Hepatocyte (in vitro differentiated cells): ENCODE measurements at places on chromosomes 2 and 18.

GRCh38 chr18:55405893-55406406, 182.0 kb downstream of the TCF4 start:
- DNase-seq: peak; percentile 89

DNA sequence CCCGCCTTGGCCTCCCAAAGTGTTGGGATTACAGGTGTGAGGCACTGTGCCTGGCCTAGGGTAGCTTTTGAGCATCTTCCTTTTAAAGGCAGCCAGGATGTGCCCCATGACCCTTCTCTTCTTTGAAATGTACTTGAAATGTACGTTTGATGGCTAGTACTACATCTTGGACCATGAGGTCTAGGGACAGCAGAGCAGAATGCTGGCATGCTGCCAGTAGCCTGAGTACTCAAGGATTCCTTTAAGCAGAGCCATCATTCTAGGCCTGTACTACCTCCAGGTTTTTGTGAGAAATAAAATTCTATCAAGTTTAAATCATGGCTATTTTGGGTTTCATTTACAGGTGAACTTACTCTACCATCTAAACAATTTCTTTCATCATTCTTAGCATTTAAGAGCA, 2.9 kb upstream of the EML6 start:
- DNase-seq: no peak

- no peak for DNase-seq
Observed at GRCh38 chr2:230924092-230924469, 961 bp downstream of the GPR55 start.

DNA sequence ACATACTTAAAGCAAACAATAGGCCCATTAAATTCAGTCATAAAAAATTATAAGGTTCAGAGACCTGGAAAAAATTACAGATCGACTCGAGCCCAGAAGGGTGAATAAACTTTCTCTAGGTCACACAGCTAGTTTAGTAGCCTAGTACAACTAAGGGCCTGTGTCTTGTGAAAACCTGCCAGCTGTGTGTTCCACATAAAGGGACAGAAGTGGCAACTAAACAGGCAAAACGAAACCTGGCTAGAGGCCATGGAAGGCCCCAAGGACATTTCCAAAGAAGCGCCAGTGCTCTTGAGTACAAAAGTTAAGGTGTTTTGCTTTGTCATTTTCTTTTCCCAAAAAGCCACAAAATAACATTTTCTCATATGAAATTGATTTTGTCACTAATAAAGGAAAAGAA, 164.9 kb downstream of the L3MBTL4 start:
- DNase-seq: no peak

DNA sequence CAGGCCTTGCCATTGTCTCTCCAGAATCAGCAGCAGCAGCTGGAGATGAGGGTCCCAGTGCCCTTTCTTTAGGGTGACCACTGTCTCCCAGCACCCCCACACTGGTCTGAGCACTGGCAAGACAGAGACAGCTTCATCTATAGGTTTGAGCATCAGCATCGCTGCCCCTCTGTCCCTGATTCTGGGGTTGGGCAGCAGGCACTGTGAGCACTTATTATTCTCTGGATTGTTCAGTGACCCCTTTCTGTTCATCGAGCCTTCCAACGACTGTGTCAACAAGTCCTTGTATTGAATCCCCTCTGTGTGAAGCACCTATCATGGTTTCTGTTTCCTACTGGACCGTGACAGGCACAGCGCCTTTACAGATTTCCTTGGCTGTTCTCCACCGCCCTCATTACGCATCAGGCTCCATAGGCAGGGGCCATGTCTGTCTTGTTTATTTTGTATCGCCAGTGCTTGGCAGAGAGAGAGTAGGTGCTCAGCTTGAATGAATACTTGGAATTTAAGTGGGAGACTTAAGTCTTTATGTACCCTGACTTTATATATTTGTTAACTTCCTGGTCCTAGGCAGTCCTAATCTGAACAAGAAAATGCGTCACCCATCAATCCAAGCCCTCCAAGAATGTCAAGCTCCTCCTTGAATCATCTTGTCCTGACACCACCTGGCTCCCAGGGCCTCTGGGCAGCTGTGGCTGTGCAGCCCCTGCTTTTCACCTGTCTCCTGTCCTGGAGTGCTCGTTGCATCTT, 11.4 kb downstream of the MALL start:
- no peak for DNase-seq

DNA sequence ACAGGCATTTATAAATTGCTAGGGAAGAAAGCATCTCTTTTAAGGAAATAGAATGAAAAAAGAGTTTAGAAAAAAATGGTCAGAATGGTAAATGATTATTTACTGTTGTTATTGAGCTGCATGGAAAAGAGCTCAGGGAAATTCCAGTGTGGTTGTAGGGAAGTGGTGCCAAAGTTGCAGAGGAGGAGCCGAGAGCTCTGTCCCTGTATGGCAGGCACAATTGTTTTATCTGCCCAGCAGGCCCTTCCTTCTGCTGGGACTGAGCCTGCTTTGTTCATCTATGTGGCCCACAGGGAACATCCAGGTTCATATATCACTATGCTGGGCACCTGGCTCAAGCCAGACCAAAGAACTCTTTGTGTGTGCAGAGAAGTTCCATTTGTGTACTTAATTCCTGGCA, 80.8 kb upstream of the AGAP1 start:
- no peak for DNase-seq

DNA sequence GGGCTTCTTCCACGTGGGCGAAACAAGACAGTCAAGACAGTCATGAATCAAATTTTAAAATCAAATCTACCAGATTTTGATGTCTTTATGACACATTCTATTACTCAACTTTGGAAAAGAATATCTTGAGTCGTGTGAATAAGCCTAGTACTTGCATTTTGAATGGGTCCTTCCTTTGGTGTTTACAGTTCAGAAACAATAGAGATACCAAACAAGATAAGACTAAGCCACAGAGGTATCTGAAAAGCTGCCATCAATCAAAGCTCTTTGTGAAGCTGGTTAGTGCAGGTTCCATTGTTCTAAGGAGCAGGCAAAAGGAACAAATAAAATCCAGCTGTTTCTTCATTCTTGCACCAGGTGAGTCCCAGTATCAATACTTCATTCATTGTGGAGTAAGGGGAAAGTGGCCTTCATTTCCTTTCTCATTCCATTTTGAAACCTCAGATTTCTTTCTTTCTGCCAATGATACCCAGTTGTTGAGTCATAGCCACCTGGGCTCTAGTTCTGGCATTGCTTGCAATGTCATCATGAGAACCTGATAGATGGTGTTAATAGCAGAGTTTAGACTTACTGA, 151.7 kb upstream of the L3MBTL4 start:
- no peak for DNase-seq

- DNase-seq: no peak
Observed at GRCh38 chr2:31207790-31208189, 9.5 kb downstream of the CAPN14 start.

DNA sequence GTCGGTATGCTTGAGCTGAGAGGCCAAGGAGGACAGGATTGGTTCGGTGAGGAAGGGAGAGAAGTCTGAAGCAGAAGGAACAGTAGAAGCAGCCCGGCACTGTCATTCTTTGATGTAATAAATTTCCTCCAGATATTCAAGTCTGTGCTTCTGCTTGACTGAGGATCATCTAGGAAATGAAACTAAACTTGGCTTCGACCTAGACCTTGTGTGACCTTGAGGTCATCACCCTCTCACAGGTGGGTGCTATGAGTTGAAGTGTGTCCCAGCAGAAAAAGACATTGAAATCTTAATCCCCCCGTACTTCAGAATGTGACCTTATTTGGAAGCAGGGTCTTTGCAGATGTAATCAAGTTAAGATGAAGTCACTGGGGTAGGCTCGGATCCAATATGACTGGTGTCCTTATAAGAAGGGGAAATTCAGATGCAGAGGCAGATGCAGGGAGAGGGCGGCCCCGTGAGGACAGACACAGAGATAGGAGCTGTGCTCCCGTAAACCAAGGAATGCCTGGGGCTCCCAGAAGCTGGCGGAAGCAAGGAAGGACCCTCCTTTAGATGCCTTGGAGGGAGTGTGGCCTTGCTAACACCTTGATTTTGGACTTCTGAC, 49.0 kb downstream of the PRKCE start:
- DNase-seq: no peak

DNA sequence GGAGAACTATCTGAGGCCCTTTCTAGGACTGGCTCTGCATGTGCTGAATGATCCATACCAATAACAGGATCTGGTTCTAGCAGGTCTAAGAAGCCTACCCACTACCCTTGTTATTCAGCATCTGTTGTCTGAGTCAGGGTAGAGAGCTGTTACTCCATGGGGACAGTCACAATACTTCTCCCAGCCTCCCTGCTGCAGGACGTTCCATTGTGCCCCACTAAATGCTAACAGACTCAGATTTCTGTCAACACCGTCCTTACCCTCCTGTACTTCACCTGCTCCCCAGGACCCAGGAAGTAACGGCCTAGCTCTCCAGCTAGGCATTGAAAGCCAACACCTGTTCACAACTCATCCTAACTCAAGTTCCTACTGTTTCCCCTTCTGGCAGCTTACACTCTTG, 719.7 kb upstream of the ID2 start:
- no peak for DNase-seq

DNA sequence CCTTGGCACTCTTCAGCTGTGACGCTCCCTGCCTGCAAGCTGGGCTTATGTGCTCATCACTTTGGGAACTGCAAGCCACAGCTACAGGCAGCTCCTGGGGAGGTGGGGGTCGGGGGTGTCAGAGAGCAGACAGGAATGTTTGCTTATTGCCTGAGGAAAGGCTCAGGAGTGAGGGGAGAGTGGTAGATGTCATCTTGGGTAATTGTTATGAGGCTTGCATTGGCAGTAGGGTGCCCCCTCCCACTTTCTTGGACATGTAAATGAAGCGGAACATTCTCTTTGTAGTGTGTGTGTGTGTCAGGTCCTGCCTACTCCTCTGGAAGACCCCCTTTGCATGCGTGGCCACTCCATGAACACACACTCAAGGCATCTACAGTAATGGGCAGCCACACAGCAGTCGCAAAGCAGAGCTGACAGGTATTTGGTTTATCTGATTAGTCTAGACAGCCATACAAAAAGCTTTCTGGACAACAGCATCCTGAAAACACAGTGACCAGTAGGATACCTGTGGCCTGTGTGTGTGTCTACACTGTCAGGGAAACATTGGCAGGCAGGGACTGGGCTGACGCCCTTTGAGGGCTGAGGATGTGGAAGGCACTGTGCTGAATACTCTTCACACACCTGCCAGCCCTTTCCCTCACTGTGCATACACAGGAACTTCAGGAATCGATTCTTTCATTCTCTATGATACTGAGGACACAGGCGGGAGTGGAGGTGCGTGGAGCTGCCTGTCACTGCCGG, 17.1 kb upstream of the MC2R start:
- no peak for DNase-seq

GRCh38 chr2:197620133-197620532, 55.3 kb downstream of the RFTN2 start:
- no peak for DNase-seq

DNA sequence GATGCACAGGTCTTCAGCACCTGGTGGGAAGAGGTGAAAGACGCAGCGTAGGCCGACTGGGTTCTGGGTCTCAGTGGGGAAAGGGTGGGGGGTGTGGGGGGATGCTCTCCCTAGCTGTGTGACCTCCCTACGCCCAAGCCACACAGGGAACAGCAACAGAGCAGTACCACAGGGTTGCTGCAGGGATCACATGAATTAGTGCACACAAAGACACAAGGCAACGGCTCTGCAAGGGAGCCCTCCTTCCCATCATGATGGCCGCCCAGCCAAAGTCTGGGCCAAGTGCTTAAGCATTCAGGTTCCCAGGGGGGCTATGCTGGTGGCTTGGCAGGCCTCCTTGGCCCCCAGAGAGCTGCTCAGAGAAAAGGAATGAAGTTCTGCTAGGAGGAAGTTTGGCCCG, 28.2 kb upstream of the GBX2 start:
- no peak for DNase-seq

- DNase-seq: peak; percentile 73
Observed at GRCh38 chr18:33577685-33578517, at the start of gene ASXL3. Gene ASXL3 (plus strand): TSS chr18:33578219. CDS start chr18:33578632, 413 bp downstream.

- DNase-seq: no peak
Observed at GRCh38 chr2:138814123-138814898, 34.1 kb upstream of the NXPH2 start.

DNA sequence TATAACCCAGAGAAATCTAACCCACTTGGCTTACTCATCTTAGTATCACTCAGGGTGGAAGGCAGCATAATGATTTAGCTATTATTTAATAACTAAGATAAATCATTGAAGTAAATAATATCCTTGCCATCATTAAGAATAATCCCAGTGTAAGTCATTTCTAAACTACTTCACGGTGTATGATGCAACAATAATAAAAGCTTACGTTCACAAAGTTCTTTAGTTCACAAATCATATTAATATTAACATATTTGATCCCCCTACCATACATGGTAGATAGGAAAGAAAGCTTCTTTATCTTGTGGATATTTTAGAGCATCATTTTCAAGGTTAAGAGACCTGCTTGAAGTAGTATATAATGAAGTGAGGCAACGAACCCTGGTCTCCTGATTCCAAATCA, 401.0 kb downstream of the NCKAP5 start:
- DNase-seq: no peak

GRCh38 chr2:85185431-85185940, 52.3 kb downstream of the TCF7L1 start:
- DNase-seq: no peak

DNA sequence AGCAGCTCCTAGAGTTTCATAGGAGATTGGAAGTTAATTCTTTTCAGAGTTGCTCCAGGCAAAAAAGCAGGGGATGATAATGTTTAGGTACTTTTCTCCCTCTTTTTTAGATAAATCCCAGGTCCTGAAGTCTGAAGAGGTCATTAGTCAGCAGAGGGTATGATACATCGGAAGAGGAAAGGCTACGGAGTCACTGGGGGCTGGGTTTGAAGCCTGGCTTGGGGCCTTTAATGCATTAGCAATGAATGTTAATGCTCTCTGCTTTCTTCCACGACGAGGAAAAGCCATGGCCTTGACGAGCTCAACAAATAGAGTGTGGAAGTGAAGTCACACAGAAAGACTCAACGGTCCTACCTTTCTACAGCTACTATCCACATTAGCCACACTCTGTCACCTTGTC, 235.1 kb downstream of the NCKAP5 start:
- DNase-seq: no peak

DNA sequence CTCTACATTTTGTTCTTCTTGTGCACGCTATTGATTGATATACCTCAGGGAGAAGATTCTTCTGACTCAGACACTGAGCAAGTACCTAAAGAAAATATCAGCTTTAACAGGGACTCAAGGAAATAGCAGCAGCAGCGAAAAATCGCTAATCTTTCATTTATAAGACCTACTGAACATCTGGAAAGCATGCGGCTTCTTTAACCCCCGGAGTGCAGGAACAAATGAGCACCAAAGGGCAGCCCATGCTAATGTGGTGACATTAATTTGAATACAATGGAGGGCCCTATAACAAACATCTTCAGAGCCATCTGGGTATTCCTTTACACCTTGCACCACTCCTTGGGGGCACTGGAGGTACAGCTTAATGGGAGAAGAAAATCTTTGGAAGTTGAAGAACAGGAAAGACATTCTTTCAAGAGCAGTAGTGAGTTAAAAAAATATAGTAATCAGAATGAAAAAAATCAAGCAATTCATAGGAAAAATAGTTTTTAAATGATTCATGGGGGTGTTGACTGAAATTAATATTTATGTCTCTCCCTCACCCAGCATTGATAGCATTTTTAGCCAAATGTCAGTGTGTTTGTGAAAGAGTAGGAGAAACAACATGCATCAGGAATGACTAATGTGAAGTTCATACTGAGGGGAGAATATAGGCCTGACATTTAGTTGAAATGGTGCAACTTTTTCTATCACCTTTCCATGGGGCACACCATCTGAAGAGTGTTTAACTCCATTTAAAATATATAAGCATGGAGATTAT, 281.7 kb downstream of the HRH4 start:
- no peak for DNase-seq
